ENCODE measurements at places on chromosomes 16 and 17.
A peak's percentile ranks its signal among the peaks of the same experiment; 100 is the strongest.

- DNase-seq = no peak
These were observed 17.1 kb upstream of the HOXB13 start for GRCh38 chr17:48745381-48746275.

DNA sequence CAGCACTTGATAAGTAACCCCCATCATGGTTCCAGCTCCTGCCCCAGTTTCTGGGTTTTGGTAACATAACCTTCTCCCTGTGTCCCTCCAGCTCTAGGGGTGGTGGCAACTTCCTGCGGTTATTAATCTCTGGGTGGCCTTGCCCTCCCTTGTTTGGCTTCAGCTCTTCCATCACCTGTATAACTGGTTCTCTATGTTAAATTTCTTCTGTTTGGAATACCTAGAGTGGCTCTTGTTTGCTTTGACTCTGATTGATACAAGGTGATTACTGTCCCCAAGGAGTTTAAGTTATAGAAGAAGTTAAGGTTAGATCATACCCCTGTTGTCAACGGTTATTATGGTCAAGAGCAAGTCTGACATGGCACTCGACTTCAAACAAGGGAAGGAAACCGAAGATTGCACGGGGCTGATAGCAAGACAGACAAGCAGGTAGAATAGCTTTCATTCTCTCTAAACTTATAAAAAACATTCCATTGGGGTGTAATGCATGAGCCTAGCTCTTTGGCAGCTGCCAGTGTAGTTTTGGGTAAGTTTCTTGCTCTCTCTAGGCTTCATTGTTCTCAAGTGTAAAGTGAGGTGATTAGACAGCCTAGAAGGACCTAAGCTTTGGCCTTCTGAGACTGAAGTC is 11.0 kb upstream of the CCR7 start:
- DNase-seq = no peak

GRCh38 chr17:62718429-62718828 is 89.7 kb downstream of the MARCHF10 start:
- peak; percentile 92 for DNase-seq

DNA sequence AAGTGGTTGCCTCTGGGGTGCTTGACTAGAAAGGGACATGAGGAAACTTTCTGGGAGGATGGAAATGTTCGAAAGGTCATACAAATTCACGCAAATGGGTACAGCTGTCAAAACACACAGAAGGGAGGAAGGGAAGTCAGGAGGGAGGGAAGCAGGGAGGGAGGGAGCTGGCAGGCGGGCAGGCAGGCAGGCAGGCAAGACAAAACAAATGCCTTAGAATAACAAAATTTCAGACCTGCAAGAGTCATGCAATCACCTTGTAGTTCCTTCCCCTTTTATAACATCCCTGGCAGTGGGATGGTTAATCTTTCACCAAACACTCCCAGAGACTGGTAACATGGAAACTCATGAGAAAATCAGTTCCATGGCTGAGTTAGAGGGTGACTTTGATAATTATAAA is 189.2 kb downstream of the STX8 start:
- no peak for DNase-seq
